ENCODE measurements at places on chromosomes 3 and 15.

- DNase-seq: no peak
These were observed 629.6 kb downstream of the PYDC2 start for GRCh38 chr3:192090586-192090985.

GRCh38 chr3:29763115-29763514 is 482.2 kb downstream of the RBMS3 start:
- no peak for DNase-seq

GRCh38 chr15:38868326-38869114 is 303.9 kb upstream of the RASGRP1 start:
- no peak for DNase-seq

DNA sequence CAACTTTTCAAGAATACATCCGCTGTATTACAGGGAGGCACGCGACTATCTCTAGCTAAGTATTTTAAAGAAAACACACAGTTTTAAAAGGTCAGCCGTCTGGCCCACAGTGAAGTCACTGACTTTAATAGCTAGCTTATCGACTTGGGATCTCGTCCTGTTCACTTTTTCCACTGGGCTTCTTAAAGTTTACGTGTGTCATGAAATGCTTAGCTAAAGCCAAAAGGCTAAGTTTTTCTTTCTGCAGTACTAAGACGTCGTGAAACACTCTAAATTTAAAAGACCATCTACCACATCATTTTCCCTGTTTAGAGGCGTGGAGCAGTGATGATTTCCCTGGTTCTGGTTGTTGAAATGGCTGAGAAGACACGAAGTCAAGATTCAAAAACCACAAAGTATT is 27.1 kb downstream of the LRIG1 start:
- no peak for DNase-seq

- DNase-seq: no peak
These were observed 50.4 kb downstream of the SLC25A26 start for GRCh38 chr3:66271231-66271630.

DNA sequence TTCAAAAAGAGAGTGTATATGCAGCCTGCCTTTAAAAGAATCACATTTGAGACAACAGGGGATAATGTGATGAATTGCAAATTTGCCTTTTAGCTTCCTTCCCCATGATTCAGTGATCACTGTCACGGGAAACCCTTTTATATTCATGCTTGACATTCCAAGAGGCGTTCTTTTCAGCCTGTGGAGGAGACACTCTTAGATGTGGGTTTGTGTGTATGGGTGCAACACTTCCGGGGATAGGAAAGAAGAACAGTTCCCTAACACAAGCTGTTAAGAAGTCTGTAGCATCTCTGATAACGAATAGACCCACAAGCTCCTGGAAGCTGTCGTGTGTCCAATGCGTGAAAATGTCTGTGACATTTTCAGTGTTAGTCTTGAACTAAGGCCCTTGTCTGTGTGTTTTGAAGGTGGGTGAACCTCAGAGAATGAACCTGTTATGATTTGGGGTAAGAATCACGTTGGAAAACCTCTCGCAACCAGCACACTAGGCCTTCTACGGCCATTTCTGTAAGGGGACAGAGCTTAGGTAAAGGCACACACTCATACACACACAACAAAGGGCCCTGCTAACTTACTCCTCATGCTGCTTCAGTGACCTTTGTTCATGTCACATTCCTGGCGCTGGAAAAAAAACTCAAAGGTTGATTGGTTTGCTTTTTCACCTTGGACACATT is 229.2 kb upstream of the ST8SIA2 start:
- DNase-seq: no peak

DNA sequence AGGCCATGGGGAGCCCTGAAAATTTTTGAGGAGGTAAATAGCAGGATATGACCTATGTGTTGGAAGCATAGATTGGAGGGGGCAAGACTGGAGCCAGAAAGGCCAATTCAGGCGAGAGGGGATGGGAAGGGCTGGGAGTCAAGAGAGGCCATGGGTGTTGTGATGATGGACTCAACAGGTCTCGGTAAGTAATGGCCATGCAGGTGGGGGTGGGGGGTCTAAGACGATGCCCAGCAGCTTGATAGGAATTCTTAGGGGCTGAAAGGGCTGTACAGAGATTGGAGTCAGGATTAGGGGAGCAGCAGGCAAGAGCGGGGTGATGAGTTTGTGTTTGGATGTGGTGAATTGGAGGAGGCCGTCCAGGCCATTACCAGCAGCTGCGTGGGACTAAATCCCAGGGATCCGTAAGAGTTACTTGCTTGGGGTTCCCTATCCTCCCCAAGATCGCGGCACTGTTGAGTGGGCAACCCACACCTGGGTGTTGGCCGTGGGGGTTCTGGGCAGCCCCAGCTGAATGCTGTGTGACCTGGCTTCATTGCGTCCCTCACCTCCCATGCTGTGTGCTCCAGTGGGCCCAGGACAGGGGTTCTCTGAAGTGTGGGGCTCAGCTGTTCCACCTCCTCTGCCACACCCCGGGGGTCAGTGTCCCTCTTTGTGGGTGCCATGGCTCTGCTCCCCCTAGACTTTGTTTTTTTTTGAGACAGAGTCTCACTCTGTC is 41.8 kb upstream of the CHRNB4 start:
- no peak for DNase-seq

DNA sequence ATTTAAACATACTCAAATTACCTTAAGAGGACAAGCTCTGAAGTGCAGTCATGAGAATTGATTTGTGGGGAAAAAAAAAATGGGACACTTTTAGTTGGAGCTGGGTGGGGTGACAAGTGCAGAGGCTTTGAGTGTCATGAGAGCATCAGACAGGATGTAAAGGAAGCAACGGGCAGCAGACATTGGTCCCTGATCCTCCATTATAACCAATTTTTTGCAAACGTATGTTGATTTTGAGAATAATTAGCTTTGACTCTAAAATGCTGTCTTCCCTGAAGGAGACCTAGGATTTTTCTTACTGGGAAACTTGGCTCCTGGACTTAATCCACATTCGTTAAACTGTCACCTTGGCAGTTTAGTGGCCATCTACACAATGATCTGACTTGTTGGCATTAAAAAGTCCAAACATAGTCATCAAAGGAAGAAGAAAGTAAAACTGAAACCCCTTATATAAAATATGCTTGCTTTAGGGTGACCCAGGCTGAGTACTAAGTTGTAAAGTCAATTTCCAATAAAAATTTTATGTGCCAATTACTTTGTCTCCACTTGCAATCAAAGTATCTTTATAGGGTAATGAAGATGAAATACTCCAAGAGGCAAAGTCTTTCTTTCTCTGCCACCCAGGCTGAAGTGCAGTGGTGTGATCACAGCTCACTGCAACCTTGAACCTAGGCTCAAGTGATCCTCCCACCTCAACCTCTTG is 45.6 kb downstream of the BCL2L10 start:
- no peak for DNase-seq

GRCh38 chr3:114518206-114518808 is 224.5 kb downstream of the TIGIT start:
- DNase-seq: no peak

DNA sequence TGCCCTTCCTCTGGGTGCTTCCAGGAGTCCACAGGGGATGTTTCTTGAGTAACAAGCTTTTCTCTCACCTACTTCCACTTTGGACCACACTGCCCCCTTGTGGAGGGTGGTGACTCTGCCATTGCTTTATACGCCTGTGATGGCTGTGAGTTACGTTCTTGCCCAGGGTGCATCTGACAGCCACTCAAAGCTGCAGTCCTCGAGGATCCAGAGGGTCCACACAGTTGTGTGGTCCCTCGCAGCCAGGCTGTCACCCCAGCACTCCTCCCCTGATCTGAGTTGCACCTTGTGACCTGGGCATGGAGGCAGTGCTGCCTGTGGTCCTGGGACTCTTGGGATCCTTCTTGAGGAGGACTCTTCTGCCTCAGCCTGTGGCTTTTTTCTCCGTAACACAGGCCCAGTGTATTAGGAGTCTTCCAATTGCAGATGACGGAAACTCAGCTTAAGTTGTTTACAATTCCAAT is 23.4 kb downstream of the FOXL2 start:
- peak; percentile 79 for DNase-seq

- no peak for DNase-seq
These were observed 2.8 kb upstream of the PKM start for GRCh38 chr15:72233769-72234168.

- DNase-seq: no peak
These were observed 144.1 kb downstream of the TIGIT start for GRCh38 chr3:114437897-114438296.

GRCh38 chr3:12707449-12707848 is 43.5 kb upstream of the RAF1 start:
- DNase-seq: no peak

DNA sequence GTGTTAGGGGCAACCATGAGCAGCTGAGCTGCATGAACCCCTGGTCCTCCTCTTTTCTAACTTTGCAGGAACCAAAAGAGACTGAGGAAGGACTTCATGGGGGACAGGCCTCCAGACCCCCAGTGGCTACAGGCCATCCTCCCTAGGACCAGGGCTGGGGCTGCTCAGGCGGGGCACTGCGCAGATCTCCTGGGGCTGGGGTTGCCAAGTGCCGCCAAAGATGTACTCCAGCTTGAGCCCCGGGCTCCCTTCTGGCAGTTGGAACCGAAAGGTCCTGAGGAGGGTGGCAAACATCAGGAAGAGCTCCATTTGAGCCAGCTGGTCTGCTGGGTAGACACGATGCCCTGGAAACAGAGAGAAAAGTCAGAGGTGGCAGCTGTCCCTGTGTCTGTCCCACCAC is 11.1 kb upstream of the PARL start:
- DNase-seq: no peak

DNA sequence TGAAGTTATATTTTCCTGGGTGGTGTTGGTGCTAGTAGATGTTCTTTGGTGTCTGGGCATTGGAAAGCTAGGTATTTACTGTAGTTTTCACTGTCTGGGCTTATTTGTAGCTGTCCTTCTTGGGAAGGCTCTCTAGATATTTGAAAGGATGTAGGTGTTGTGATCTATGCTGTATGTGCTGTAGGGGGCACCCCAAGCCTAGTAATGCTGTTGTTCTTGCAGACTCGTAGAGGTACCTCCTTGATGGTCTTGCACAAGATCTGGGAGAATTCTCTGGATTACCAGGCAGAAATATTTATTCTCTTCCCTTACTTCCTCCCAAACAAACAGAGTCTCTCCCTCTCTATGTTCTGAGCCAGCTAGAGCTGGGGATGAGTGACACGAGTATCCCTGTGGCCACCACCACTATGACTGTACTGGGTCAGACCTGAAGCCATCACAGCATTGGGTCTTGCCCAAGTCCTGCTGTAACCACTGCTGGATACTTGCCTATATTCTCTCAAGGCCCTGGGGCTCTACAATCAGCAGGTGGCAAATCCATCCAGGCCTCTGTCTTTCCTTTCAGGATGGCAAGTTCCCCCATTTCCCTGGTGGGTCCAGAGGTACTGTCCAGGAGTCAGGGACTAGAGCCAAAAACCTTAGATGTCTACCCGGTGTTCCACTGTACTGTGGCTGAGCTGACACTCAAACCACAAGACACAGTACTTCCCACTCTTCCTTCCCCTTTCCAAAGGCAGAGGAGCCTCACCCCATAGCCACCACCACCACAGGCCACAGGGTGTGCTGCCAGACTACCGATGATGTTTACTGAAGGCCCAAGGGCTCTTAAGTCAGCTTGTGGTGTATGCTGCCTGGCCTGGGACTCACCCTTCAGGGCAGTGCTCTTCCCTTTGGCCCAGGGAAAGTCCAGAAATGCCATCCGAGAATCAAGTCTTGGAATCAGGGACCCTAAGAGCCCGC is 195.2 kb upstream of the DPPA4 start:
- DNase-seq: no peak

DNA sequence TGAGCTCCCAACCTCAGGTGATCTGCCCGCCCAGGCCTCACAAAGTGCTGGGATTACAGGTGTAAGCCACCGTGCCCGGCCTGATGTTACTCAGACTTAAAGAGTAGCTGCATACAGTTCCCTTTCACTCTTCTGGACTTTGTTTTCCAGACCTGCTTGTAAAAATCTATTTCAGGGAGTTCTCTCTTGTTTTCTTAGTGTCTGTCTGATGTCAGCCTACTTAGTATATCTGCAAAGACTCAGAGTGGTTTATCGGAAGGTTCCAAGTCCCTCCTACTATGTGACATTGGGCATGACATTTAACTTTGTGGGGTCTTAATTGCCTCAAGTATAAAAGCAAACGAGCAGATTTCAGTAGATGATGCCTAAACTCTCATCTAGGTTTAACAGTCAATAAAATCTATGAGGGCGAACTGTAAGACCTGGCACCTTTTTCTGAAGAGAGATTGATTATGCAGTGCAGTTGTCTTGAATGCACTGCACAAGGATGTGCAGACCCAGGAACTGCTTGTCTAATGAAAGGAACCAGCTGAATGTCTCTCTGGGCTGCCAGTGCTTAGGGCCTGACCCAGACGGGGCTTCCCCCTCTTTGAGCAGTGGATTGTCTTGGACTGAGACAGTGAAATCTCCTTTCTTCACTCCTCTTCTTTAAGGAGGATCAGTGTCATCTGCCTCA is 301.4 kb downstream of the PTPRG start:
- DNase-seq: no peak

GRCh38 chr3:31106204-31106603 is 211.7 kb upstream of the GADL1 start:
- no peak for DNase-seq

- DNase-seq: no peak
These were observed 10.1 kb downstream of the SCN10A start for GRCh38 chr3:38805765-38806386.

- DNase-seq: no peak
These were observed 622 bp downstream of the XIRP1 start for GRCh38 chr3:39191773-39192172.

GRCh38 chr15:71729319-71729718 is 81.0 kb upstream of the NR2E3 start:
- no peak for DNase-seq

- no peak for DNase-seq
These were observed 8.4 kb downstream of the ABHD2 start for GRCh38 chr15:89096664-89097063.

DNA sequence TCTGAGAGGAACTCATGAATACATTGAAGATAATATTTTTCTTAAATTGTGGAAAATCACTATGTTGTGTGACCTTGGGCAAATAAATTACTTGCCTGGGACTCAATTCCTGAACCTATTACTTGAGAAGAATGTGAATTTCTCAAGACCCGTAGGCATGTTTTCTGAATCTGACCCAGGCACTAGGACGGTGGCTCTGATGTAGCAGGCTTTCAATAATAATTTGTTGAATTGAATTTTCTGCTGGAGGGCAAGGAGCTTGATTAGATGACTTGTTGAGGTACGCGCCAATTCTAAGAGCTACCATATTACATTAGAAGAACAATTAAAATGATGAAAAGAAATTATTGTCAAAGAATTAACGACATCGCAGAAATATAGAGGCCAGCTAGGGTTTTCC is 150.2 kb upstream of the LRRC3B start:
- DNase-seq: no peak

- no peak for DNase-seq
These were observed 149.9 kb downstream of the CFAP20DC start for GRCh38 chr3:58899953-58900298.

DNA sequence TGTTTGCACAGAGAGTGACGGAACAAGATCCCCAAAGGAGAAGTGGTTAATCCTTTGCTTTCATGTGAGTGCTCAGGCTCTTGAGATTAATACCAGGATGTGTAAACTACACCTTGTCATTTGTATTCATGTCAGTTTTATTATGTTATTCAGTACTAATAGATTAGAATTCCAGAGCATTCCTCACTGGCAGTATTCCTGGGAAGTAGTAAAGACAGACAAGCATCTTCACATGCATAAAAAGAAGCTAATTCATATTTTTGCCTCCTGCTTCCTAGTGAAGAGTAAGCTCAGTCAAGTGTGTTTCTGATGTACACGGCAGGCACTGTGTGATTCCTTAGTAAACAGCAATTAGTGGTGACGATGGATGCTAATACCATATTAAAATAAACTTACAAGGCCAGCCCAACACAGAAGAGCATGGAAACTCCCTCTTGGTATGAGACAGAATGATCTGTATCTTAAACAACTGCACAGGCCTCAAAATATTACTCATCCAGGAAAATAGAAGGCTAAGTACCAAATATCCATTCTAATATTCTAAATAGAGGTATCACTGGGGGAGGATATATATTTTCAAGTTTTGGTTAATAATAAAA is 336.8 kb upstream of the MCTP2 start:
- DNase-seq: no peak
